HCEC 1CT (cell line): ENCODE measurements at places on chromosomes 3 and 15.

- peak; percentile 12 for DNase-seq
Observed at GRCh38 chr15:29818141-29818540, 4.1 kb downstream of the TJP1 start.

GRCh38 chr15:38559131-38559530 lies 5.5 kb downstream of the RASGRP1 start:
- no peak for DNase-seq

DNA sequence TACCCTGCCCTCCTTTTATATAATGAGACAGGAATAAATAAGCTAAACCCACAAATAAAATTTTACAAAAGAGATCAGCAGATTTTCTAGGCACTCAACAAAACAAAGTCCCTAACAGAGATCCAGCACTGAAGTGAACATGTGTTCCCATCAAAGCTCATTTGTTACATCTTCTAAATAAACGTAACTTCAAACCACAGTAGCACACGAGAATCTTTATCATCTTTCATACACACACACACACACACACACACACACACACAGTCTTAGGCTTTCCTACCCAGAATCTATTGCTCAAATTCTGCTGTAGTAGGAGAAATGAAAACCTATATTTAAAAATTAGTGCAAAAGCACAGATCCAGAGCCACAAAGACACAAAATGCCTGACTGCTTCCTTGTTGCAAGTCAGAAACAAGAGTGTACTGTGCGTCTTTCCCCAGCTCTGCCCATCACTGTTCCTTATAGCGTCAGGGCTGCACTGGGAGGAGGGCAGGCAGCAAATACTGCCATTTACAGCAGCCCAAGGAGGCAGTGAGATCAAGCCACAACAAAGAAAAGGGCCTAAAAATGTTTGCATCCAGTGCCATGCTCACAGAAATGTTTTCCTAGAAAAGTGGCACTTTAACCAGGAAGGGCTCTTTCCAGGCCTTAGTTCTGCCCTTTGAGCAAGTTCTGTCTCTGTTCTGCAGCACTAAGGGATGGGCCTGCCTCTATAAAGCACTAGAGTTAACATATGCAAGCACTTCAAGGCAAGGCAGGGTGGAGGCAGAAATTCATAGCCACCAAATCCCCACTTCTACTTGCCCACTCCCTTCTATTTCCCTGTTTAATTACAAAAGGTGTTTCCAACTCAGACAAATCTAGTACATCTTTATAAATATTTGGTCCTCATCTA lies 6.0 kb downstream of the IP6K1 start:
- no peak for DNase-seq

DNA sequence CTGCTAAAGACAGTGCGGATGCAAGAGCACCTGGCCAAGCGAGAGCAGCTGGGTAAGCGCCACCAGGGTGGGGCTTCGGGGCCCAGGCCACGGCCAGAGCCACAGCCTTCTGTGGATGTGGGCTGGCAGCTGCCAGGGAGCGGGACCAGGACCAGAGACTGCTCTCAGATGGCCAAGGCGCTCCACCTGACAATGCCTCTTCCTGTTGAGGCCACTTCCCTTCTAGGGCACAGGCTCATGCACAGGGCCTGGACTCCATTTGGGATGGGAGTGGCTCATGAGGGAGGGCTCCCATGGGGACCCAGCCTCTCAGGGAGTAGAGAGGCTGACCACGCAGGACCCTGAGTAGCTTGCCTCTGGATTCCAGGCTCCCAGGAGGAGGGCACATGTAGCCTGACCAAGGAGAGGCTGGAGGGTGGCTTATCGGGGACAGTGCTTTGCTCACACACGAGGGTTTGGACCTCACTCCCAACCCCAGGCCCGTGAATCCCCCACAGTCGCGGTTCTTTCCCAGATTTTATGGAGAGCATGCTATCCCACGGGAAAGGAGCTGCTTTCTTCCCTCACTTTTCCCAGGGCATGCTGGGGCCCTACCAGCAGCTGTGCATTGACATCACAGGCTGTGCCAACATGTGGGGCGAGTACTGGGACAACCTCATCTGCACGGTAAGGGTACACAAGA lies 25.1 kb downstream of the ACAA1 start:
- no peak for DNase-seq

- DNase-seq: no peak
Observed at GRCh38 chr15:56367156-56367555, 1.9 kb downstream of the TEX9 start.

DNA sequence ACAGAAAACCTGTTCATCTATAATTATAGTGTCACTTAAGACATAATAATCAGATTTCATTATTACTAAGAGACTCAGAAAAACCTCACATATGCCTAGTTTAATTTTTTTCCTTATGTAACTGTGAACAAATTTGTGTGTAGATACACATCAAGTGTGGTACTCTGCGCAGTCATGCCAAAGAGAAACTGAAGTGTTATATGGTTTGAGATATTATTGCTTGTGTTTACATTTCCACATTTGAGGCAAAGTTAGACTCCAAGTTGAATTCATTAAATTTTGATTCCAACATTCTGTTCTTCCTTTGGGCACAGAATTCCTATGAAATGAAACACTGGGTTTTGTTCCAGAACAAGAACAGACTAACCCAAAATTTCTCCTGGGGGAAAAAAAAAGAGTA lies 2.2 kb downstream of the MBNL1 start:
- DNase-seq: no peak

GRCh38 chr3:139629033-139629432 lies 48.7 kb downstream of the NMNAT3 start:
- no peak for DNase-seq

- DNase-seq: no peak
Observed at GRCh38 chr15:70095408-70096214, 2.1 kb downstream of the TLE3 start.

- no peak for DNase-seq
Observed at GRCh38 chr3:150433347-150433746, 25.2 kb downstream of the TSC22D2 start.

DNA sequence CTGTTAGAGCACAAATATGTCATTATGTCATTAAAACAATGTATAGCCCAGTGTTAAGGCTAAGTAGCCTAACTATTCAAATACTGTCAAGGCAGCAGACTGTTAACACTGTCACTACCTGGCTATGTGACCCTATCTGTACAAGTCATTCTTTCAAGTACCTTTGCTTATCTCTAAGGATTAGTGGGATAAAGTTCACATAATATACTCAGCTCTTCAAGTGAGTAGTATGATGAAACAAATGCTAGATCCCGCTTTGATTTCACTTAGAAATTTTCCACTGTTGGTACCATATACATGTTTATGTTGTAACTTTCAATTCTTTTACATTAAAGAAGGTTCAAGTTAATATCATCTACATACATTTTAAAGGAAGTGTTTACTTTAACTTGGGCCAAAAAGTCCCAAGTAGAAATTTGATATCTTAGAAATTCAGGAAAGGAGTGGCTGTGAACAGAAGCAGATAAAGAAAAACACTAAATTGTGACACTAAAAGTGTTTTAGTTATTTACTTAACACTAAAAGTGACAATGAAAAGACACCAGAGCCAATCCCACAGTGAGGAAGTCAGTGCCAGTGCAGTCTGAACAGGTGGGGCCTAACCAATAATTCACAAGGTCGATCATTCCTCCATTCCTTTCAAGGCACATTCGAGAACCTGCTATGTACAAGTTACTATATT lies 4.8 kb upstream of the RFX7 start:
- DNase-seq: no peak

DNA sequence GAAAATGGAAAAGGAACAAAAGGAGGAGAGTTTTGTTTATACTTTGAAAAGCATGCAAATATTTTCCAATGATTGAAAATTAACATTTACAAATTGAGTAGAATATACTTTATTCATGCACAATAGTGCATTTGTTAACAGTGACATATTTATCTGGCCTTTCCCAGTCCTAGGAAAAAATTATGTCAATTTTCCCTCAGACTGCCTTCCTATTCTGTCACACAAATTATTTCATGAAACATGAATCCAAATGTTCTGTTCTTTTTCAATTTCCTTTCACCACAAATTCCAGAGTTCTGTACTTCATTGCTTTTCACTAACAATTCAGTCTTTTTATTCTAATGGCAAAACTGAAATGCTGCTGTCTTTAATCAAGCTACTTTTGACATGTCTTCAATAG lies 945.1 kb downstream of the ROBO1 start:
- no peak for DNase-seq

DNA sequence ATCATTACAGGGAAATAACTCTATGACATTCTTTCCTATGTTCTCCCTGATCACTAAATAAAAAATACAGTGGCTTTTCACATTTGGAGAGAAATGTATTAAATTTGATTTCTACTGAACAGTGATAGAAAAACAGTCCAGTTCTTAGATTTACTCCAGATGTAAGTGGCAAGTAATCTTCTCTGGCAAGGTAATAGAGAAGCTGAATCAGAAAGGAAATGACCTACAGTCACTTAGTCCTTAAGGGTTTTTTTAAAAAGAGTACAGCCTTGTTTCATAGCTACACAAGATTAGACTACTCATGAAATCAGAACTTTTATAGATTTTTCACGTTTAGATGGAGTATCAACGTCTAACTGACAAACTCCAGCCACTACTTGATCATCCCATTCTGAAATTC lies 236.9 kb downstream of the CADPS start:
- DNase-seq: no peak

GRCh38 chr15:72168131-72168807 lies 29.3 kb downstream of the GRAMD2A start:
- no peak for DNase-seq

DNA sequence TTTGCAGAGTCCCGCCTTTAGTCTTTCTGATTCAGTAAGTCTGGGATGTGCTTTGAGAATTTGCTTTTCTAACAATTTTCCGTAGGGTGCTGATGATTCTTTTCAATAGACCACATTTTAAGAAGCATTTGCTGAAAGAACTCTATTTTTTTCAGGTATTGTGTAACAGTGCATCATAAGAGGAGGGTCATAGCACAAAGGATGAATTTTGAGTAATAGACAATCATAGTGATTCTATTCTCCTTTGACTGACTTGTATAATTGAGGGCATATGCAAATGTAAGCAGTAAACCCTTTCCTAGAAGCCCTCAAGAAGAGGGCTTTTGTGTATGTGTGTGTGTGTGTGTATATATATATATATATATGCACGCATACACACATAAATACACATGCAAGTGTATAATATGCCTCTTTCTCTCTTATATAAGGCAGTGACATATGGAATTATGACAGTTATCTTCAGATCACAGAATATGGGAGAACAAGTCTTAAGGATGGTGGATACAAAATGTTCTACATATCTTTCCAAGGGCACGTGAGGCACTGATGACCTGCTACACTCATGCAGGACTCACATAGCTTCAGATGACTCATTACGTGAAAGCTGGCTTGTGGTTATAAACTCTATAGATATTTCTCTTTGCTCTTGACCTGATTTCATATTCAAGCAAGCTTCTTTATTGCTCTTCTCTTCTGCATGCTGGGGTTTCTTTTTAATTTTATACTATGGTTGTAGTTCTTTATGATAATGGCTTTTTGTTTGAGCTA lies 6.5 kb upstream of the PLSCR1 start:
- DNase-seq: peak; percentile 92
